ENCODE measurements at places on chromosomes 7 and 10.

GRCh38 chr10:14648005-14648765 lies 126.5 kb downstream of the FAM107B start:
- no peak for DNase-seq

- DNase-seq = no peak
Observed at GRCh38 chr7:42431873-42432272, 194.9 kb upstream of the GLI3 start.

DNA sequence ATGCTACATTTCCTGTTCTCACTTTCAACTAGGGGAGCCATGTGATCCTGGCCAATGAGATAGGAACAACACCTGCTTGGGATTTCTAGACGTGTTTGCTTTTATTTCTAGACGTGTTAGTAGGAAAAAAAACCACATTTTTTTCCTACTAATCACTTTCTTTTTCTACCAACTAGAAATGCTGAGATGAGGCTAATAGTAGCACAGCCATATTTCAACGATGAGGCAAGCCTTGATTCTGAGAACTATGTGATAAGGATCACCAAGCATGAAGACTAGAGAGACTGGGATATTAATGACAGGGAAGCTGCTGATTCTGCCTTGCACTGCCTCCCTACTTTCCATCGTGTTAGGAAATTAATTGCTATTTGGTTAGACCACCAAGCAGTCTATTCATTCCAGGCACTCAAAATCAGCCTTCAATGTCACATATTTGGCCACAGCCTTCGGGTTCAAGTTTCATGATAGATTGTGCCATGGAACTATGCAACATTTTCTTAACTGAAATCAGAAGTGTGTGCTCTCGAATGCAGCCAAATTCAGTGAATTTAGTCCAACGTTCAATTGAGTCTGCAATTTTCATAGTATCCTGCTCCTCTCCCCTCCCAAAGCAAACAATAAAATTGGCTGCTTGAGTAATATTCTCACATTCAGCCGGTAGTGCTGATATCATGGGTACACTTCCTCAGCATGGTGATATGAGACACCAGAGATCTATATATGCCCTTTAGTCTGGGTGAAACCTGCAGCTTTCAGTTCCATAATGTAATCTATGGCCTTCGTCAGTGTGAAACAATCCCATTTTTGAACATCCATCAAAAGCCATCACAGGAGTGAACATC lies 98.1 kb downstream of the GPR37 start:
- no peak for DNase-seq

- DNase-seq = no peak
Observed at GRCh38 chr10:119222537-119222936, 15.2 kb downstream of the GRK5 start.

DNA sequence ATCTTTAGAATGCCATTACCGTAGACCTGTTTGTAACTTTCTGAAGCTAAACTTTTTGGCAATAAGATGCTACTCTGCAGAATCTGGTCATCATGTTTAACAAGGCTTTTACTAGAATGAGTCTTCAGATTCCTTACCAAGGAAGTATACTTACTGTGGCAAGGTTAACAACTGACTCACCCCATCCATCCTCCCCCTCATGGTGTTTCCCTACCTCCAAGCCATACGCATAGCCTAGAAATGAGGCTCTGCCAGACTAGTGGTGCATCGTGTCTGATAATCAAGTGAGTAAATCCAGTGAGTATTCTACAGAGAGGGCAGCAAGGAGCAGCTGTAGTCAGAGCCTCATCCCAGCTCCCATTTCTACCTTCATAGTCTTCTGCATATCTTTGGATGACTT lies 223.6 kb downstream of the IPMK start:
- DNase-seq = no peak

GRCh38 chr10:102003541-102003940 lies 52.4 kb downstream of the ARMH3 start:
- DNase-seq = no peak

DNA sequence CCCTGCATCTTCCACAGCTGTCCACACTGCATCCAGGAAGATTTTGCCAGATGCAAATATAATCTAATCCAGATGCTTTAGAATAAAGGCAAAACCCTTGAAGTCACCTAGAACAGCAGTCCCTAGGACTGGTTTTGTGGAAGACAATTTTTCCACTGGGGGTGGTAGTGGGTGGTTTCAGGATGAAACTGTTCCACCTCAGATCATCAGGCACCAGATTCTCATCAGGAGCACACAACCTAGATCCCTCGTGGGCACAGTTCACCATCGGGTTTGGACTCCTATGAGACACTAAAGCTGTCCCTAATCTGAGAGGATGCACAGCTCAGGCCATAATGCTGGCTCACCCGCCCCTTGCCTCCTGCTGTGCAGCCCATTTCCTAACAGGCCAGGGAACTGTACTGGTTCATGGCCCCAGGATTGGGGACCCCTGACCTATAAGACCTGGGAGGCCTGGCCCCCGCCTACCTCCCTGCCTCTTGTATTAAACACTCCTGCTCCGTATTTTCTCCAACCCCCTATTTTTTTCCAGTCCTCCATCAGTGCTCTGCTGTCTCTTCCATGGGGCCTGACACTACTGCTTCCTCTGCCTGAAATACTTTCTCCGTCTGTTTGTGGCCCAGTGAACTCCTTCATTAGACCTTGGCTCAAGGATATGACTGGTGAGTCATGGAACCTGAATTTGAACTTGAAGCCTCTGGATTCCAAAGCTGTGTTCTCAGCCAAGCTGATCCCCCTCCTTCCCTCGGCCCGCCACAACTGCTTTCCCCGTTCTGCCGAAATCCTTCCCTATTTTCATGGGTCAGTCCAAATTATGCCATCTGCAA lies 79.9 kb upstream of the RHEB start:
- no peak for DNase-seq

- DNase-seq = no peak
Observed at GRCh38 chr10:99391346-99391745, 39.1 kb downstream of the GOT1 start.

GRCh38 chr10:113241599-113242360 lies 291.7 kb downstream of the TCF7L2 start:
- no peak for DNase-seq

GRCh38 chr10:130429809-130430208 lies 293.6 kb downstream of the GLRX3 start:
- DNase-seq = no peak

GRCh38 chr7:108424013-108424412 lies 32.2 kb downstream of the NRCAM start:
- no peak for DNase-seq

GRCh38 chr7:17502213-17503060 lies 204.0 kb downstream of the AHR start:
- no peak for DNase-seq

DNA sequence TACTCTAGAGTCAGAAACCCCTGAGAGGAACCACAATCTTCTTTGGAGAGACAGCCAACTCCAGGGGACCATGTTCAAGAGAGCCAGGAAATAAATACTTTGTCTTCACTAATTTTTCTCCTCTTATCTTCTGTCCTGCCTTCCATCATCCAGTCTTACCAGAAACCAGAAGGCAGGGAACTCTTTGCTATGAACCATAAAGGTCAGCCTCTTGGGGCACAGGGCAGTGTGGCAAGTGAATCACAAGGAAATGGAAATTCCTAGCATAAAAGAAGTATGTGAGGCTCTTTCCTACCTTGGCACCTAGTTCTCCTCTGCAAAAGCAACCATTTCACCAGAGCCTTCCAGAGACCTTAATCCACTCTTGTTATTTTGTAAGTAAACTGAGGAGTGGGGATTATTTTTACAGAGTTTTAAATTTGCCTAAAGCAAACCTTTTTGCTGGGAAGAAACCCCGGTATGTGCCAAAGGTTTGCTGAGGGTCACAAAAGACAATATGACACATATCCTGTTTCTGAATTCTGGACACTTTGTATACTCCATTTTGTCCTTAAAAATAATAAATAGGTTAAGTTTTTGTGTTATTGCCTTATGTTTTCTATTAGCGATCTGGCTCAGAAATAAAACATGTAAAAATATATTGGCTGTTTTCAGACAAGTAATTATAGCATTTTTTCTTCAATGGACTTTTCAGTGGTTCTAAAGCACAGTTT lies 87.1 kb downstream of the ADAM22 start:
- no peak for DNase-seq

DNA sequence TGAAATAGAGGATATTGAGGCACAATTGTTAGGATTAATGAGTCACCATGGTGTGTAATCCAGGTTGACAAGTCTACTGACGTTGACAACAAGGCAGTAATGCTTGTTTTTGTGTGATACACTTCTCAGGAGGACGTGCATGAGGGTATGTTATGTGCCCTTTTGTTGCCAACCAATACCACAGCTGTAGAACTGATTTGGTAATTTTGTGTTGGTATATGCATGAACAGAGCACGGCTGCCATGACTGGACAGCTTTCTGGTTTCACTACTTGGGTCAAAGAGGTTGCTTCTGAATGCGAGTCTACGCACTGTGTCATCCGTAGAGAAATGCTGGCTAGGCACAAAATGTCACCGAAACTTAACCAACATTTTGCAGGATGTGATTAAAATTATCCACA lies 32.9 kb downstream of the PHTF2 start:
- DNase-seq = no peak

GRCh38 chr7:158865462-158865922 lies 9.1 kb downstream of the DYNC2I1 start:
- DNase-seq = no peak

DNA sequence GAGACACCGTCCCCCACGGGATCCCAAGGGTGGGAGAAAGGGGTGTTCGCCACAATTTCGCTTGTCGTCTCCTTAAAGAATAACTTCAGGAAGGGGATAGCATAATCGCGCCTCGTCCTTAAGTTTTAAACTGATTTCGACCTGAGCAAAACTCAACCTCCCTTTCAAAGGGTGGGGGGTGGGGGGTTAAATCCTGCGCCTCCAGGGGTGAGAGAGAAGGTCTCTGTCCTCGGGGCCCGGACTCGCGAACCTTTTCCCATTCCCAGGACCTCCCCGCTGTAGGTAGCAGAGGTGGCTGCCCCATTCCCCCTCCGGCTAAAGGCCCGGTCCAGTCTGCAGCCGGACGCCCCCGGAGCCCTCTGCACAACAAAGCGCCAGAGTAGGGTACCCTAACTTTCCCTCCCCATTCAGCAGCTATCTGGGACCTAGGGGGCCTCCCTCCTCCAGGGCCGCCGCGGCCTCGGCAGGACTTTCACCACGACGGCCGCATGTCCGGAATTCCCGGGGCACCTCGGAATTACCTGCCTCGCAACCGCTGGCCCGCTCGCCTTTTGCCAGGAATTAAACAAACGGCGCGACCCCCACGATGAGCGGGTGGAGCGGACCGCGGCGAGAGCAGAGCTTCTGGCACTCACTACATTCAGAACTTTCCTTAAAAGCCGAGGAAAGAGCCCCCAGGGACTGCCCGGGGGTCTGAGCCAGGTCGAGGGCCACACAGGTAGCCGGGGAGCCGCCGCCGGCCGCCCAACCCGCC lies 1.7 kb downstream of the CDK6 start:
- peak; percentile 42 for DNase-seq

GRCh38 chr7:38283107-38283506 lies 9.7 kb upstream of the TARP start:
- no peak for DNase-seq

DNA sequence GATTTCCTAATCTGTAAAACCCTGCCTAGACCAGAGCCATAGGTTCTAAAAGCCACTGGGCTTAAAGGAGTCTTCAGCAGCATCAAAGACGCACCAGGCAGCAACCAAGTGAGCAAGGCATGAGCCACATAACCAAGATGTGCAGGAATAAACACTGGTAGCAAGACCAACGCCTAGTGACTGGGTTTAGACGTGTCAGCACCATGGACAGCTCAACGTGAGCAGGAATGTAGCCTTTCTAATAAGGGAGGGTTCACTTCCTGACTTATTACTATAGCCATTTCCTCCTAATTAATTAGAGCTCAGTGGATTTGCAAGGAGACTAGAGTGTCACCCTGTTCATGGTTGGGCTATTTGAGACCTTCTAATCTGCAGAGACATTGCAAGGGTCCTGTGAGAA lies 223.7 kb downstream of the LHFPL3 start:
- peak; percentile 45 for DNase-seq

DNA sequence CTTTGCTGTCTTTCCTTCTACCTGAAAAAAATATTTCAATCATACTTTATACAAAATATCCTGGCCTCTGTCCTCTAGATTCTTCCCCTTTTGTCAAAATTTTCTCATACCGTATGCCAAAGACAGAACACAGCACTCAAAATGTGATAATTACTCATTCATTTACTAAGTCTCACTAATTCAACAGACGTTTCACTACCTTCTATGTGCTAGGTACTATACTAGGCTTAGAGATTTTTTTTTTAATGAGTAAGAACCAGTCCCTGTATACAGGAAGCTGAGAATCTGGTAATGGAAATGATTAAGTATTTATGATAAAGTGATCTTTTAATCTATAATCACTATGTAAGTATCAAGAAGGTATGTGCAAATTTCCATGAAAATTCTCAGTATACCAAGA lies 128.0 kb downstream of the ELAPOR2 start:
- no peak for DNase-seq

- DNase-seq = no peak
Observed at GRCh38 chr7:131010029-131010716, 276.2 kb upstream of the KLF14 start.

GRCh38 chr10:99676895-99677294 lies 17.6 kb downstream of the ENTPD7 start:
- no peak for DNase-seq

- no peak for DNase-seq
Observed at GRCh38 chr7:129591868-129592267, 19.7 kb upstream of the NRF1 start.

DNA sequence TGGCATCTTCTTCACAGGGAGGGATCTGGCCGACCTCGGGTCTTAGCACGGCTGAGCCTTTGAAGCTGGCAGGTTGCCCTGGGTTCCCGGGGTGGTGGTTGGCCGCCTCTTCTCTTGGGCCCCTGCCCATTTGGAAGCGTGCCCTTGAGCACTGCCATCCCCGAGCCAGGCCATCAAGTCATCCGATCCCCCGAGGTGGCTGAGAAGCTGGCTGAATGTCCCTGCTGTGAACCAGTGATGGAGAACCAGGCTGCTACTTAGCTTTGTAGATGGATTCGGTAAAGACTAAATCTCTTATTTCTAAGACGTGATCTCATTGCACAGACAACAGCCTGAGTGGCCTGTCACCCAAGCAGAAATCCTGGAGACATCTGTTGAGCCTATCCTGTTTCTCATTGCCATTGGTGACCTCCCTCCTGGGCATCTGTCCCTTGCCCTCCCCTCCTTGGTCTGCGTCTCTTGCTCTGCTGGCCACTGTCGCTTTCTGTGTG lies 74.3 kb downstream of the GRK5 start:
- no peak for DNase-seq

DNA sequence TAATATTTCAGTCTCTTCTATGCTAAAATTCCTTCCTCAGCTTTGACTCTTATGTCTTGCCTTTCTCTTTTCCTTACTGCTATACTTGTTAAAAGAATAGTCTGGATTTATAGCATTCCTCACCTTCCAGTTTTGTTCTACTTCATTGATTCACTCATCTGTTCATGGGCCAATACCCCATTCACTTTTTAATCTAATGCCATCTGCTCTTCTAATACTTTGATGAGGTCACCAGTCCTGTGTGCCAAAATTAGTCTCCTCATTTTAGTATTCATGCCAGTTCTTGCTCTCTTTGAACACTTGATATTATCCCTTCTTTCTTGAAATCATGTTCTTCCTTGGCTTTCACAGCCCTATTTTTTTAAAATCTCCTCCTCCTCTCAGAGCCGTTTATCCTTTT lies 19.3 kb downstream of the STK17A start:
- DNase-seq = no peak

GRCh38 chr7:115292381-115292780 lies 370.5 kb downstream of the MDFIC start:
- no peak for DNase-seq

GRCh38 chr7:23242321-23242720 lies 4.3 kb upstream of the GPNMB start:
- no peak for DNase-seq

Data from mesothelial cell of epicardium (in vitro differentiated cells).